ENCODE measurements at places on chromosomes 1 and 21. TPM values are rescaled to one million over a fixed set of nuclear protein-coding genes. Genes with fewer than 3 reads are reported as not detected.

Gene TFF1
- total RNA-seq: not detected

DNA sequence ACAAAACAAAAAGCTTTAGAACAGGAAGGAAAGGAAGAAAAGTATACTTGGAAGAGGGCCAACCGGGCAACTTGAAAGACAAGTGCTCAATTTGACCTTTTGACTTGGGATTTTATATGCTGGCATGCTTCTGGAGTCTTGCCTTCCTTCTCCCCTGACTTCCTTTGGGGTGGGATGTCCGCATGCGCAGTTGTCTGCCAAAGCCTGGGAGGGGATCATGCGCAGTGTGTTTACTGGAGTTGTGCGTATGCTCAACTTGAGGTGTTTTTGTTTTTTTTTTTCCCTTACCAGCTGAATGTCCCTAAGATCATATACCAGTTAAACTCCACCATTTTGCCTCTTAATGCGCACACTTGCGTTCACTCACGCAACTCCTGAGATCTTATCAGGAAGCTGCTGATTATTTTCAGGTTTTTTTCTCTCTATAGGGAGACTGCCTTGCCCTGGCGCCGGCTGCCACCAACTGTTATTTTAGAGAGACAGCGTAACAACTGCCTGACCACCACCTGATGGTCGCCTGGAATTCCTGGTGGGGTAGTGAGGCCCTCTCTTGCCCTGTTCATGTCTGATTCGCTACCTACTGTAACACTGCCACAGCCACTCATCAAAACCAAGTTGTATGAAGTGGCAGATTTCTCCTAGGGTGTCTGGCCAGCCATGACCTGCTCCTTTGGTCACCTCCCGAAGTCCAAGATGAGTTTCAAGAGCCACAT, 138.7 kb upstream of the ZNF644 start:
- no peak for DNase-seq

DNA sequence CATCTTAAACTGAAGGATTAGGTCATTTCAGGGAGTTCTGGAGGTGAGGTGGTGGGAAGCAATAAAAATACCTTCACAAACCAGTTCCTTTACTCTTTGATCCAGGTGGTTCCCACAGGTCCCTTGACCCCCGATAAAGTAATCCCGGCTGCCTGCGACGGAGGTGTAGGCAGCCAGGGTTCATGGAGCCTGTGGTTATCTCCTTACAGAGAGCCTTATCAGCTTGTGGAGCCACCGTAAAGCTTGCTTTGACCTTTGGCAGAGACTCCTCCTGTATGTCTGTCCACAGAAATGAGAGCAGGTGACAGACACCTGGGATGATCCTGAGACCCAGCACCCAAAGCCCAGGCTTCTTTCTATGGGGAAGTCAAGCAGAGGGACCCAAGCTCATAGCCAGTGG, 243.4 kb downstream of the KIF26B start:
- DNase-seq: no peak

- no peak for DNase-seq
Measured at GRCh38 chr1:205668951-205669340, 11.4 kb downstream of the SLC45A3 start.

GRCh38 chr1:239717918-239718184, 331.5 kb downstream of the CHRM3 start:
- no peak for DNase-seq
